ENCODE measurements at places on chromosomes 3 and 15.

- no peak for DNase-seq
Observed at GRCh38 chr15:57743424-57743823, 36.9 kb downstream of the POLR2M start.

DNA sequence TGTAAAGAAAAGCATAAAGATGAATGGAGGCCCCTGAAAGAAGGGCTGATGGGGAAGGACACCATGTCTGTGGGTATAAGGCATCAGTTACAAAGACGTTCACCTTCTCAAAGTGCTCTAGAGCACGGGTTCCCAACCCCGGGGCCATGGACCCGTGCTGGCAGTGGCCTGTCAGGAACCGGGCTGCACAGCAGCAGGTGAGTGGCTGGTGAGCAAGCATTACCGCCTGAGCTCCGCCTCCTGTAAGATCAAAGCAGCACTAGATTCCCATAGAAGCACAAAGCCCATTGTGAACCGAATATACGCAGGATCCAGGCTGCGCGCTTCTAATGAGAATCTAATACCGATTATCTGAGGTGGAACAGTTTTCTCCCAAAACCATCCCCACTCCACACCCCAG, 25.7 kb downstream of the MYO1E start:
- no peak for DNase-seq

- DNase-seq = peak; percentile 67
Observed at GRCh38 chr15:99729920-99730319, 3.3 kb downstream of the LYSMD4 start.

GRCh38 chr3:56059731-56060130, 408.5 kb downstream of the ERC2 start:
- no peak for DNase-seq

DNA sequence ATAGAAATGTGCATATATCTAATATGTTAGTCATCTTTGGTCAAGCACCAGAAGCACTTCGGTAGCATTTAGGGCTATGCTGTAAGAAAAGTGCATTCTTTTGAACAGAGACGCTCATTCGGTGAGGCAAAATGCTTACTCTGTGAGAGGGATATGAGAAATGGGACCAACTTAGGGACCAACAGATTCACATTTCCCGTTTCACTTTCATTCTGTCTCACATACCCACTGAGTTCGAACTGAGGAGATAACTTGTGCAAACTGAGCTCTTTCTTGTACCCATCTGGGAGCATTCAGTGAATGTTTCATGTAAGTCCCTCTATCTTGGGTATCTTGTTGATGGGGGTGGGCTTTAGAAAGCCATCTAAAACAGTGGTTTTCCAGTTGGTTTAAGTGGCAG, 135.3 kb downstream of the FEZF2 start:
- DNase-seq = no peak

DNA sequence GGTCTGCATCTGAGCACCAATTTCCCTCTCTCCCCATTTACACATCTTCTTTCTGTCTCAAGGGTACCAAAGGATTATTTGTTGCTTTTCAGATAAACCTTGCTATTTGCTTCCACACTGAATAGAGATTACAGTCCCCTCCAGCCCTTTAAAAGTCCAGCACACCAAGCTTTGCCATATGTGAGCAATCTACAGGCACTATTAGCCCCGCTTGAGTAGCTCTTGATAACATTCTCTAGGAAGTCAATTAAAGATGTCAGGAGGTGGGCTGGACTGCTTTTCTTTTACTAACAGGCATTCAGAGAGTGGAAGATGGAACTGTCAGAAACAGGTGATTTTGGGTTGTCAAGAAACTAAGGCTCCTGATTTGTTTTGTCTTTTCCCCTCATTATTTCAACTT, 417.0 kb downstream of the ROBO2 start:
- no peak for DNase-seq

DNA sequence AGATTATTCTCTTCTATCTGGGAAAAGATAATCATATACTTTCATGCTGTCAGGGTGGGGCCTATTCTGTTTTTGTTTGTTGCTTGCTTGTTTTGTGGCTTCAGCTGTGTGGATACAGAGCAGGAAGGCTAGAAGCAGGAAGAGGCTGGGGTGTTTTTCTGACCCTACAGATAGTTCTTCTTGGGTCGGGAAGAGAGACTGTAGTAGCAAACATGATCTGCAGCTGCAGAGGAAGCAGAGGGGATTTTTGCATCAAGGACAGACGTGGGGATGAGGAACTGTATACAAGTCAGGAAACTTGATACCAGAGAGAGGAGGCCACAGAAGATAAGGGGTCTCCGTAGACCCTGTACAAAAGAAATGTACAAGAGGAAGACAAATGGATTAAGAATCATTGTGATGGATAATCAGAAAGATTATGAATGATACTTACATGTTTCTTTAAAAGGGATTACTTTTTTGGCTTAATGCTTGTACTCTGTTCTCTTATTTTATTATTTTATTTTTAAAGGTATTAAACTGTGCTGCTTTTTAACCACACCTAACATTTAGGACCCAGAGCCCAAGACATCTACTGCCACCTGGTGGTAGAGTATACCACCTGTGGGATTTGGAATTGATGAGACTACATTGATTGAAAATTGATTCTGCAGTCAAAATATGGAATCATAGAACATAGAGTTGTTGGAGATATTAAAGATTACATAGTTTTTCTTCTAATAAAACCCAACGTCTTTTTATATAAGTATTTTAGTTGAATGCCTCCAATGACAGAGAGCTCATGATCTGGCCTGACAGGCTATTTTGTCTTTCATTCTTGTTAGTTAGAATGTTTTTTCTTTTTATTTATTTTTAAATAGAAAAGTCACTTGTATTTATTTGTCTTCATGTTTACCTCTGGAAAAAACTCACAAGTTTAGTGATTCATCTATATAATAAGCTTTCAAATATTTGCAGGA, 87.3 kb upstream of the ROPN1 start:
- no peak for DNase-seq

DNA sequence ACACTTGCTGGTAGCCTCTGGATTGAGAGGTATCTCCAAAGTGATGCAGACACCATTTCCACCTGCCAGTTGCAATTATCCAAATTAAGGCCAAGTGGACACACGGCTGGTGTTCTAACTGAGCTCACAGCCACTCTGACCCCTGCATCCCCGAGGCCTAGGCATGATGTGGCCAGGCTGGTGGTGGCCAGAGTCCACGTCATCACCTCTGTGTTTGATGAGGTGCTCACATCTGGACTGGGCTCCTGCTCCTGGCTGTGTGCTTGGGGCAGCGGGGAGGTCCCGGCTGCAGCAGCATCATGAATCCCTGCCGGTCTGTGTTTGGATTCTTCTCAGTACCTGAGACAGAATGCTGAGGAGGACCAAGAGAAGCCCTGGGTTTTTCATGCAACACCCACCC, 4.9 kb downstream of the OXTR start:
- no peak for DNase-seq

- DNase-seq = no peak
Observed at GRCh38 chr3:3847994-3848922, 49.0 kb downstream of the LRRN1 start.

- DNase-seq = peak; percentile 43
Observed at GRCh38 chr3:10333349-10333650, 12.4 kb upstream of the SEC13 start.

GRCh38 chr3:98680723-98681122, 82.4 kb upstream of the ST3GAL6 start:
- no peak for DNase-seq

DNA sequence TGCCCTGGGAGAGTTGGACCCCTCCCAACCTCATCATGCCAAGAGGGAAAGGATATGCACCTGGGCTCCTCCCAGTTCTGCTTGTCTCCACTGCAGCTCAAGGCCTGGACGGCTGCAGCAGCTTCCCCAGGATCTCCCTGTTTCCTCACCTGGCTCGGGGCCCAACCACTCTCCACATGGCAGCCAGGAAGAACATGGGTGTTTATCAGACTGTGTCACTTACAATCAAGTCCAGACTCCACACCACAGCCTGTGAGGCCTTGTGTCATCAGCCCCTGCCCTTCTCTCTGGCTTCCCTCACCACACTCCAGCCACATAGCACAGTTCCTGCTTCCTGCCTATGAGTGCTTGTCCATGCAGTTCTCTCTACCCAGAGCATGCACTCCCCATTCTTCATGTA, 534.4 kb downstream of the EPHB1 start:
- no peak for DNase-seq

DNA sequence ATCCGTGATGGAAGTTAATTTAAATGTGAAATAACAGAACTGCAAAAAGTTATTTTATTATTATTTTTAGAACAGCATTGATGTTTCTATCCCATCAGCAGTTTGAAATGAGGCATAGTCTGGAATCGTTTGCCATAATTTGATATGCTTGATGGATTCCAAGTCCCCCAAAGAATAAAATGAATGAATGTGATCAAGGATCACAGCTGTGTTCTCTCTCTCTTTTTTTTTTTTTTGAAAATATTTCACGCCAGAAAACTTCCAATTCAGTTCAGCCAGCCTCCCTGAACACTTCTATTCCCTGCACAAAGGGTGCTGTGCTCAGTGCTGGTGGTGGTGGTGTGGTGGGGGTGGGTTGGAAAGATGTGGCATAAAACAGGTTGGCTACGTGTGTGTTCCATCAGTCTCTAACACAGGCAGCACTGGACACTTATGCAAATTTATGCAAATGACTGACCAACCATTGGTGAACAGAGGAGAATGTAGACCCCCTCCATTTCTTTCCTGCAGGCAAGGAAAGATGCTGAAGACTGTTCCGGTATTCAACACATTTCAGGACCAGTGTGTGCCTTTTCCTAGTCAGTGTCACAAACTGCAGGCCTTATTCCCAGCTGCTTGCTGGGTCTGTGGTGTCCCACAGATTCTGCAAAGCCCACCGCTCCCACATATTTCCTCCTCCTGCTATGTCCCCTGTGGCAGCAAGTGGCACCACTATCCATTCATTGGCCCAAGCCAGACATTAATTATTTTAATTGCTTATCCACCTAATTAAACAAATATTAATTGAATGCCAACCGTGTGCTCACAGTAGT, 10.6 kb downstream of the ARNT2 start:
- no peak for DNase-seq

DNA sequence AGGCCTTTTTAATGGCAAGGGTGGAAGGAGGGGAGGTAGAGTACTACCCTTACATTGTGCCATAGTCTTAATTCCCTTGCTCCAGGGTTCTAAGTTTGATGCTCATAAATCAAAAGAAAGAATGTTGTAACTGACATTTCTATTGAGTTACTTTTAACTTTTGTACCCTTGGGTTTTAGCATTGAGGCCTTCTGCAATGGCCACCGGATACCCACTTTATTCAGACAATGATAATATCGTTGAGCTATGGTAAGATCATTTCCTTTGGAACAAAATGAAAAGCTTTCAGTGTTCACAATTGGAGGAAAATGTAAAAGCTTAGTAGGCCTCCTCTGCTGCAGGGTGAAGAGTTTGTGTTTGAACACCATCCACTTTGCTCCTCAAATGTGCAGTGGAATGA, 16.8 kb downstream of the CGNL1 start:
- no peak for DNase-seq

DNA sequence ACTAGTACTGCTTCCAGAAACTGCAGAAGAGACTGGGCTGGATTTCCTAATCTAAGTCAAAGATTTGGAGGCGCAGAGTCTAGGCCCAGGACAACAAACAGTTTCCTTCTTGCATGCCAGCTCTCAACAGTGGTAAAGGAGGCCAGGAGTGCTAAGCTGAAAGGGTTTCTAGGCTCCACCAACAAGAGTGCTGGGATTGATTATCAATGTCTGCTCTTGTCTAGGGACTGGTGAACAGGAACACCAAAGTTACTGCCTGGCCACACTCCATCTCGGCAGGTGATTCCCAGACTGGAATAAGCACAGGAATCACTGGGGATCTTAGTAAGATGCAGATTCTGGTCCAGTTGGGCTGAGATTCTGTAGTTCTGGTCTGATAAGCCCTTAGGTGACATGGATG, 22.8 kb upstream of the FGD5 start:
- peak; percentile 44 for DNase-seq

GRCh38 chr15:29233566-29233965, 36.1 kb downstream of the NSMCE3 start:
- no peak for DNase-seq

- DNase-seq = no peak
Observed at GRCh38 chr15:83516935-83517334, 69.8 kb downstream of the SH3GL3 start.

DNA sequence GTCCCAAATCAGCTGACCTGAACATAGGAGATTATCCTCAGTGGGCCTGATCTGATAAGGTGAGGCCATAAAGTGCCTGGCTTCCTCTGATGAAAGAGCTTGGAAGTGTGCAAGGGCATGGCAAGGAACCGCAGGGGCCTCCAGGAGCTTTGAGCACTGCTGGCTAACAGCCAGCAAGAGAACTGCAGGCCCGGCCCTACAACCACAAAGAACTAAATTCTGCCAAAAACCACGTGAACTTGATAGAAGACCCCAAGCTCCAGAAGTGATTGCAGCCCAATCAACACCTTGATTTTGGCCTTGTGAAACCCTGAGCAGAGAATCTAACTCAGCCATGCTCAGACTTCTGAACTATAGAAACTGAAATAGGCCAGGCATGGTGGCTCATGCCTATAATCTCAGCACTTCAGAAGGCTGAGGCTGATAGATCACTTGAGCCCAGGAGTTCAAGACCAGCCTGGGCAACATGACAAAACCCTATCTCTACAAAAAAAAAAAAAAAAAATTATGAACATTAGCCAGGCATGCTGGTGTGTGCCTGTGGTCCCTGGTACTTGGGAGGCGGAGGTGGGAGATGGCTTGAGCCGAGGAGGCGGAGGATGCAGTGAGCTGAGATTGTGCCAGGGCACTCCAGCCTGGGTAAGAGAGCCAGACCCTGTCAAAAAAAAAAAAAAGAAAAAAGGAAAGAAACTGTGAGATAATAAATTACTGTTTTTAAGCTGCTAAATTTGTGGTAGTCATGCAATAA, 7.7 kb upstream of the DIS3L start:
- DNase-seq = no peak

DNA sequence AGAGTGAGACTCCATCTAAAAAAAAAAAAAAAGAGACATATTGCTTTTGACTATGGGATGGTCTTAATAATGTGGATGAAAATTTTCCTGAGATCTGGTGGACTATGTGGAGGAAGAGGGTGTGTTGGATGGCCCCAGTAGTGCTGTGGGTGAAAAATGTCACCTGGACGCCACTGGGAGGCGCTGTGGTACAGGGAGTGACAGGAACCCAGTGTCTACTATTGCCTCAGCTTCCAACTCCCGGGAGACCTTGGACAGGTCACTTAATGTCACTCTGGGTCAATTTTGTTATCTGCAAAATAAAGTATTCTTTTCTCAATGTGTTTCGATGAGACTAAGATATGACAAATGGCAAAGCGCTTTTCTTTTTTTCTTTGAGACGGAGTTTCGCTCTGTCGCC, 27.7 kb upstream of the DCP1A start:
- DNase-seq = peak; percentile 83

DNA sequence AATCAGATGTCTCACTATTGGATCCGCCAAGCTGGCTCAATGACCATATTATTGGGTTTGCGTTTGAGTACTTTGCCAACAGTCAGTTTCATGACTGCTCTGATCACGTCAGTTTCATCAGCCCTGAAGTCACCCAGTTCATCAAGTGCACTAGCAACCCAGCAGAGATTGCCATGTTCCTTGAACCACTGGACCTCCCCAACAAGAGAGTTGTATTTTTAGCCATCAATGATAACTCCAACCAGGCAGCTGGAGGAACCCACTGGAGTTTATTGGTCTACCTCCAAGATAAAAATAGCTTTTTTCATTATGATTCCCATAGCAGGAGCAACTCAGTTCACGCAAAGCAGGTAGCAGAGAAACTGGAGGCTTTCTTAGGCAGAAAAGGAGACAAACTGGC, 21.5 kb downstream of the SENP8 start:
- no peak for DNase-seq
